ENCODE measurements at places on chromosomes 6 and 20.

- no peak for DNase-seq
Measured at GRCh38 chr20:646107-646867, 6.7 kb downstream of the SRXN1 start.

DNA sequence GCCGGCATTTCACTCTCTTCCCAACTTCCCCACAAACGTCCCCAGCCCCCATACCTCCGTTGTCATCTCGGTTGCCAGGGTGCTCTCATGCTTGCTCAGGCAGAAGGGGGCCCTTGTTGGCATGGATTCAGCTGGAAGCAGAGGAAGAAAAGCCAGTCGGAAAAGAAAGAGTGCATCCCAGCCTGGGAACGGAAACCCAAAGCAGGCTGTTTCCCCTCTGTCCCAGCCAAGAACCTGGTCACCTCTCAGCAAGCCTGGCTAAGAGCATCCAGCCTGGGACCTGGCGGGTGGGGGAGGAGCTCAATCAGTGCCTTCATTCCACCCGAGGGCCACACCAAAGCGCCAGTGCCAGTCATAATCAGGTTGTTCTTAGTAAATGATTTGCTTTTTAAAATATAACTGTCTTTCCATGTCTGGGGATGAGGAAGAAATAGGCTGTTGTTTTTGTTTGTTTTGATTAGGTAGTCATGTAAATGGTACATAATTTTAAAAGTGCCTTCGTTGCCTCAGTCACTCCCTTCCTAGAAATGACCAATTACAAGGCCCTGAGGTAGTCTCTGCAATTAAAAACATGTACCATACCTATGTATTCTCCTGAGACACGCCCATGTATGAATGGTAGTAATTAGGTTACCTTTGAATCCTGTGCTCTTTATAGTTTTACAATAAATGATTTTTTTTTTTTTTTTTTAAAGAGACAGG, 21.1 kb downstream of the CHMP4B start:
- DNase-seq = no peak

DNA sequence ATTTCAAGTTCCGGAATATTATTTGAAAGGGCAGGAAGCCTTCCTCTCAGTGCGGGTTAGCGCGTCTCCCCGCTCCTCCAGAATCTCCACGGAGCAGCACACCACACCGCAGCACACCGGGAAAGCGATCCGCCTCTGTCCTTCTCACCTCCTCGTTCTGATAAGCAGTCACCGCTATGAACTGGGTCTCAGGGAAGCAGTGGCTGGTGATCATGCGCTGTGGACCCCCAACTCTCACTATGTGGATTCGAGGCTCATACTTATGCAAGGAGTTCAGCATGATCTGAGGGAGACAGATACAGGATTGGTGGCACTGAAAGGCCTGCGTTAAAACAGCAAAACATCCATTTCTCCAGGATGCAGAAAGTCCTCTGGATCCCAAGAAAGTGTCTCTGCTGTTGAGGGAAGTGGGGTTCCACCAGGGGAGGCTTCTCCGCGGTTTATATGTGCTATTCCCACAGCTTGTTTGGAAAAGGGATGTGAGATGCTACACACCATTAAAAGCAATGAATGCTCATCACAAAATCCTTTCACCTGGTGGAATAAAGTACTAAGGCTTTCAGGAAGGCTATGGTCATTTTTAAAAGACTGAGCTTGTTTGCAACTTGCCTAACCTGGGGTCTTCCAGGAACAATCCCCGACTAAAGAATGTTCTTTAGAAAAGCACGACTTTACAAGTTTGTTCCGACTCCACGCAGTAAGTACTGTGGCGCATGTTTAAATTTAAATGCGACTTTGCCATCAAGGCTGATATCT, 1.9 kb downstream of the TBXT start:
- no peak for DNase-seq

- DNase-seq = no peak
Measured at GRCh38 chr6:134819236-134819635, 130.7 kb downstream of the ALDH8A1 start.

DNA sequence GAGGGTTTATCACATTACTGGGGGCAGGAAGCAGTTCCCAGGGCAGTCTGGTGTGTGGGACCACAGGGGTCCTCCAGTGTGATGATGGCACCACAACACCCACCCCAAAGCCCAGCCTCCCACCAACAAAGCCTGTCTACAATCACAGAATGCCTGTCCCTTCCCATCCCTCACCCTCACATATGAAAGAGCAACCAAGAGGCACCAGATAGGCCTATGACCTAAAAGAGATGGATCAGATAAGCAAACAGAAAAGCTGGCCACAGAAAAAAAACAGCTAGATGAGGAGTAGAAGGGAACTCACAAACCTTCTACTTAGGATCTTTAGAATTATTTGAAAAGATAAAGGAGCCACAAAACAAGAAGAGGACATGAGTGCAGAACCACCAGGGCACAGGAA, 54.3 kb downstream of the SERAC1 start:
- DNase-seq = no peak

DNA sequence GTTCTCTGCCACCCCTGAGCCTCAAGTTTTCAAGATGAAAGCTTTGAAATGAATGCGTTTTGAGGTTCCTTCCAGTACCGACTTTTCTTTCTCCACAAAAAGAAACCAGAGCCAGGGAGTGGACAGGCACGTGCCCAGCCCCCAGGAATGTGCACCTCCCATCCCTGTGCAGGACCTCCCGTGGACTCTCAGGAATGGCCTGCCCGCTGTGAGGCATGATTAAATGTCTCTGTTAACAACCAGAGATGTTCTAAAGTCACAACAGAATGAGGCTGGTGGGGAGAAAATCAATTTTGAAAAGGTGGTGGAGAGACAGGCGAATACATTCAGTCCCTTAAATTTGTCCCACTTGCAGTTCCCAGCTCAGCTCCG, 1.5 kb downstream of the TGM3 start:
- DNase-seq = no peak

DNA sequence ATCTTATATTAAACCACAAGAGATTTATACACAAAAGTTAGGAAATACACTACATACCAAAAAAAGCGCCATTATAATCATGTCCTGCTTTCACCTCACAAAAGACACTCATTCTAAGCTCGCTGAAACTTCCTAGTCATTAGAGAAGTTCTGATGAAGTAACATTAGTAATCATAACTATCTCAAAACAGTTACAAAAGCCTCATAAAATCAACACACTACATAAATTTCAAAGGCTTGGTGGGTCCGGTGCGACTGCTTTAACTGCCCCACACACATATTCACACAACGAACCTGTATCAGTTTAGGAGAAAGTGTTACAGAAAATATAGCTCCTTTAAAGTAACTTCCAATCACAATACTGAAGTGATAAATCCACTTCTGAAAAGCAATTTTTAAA, 1.9 kb downstream of the PHIP start:
- peak; percentile 56 for DNase-seq

- DNase-seq = no peak
Measured at GRCh38 chr6:2979819-2980464, 8.6 kb upstream of the SERPINB6 start.

GRCh38 chr6:112592159-112592558, 245.0 kb downstream of the RFPL4B start:
- DNase-seq = no peak

DNA sequence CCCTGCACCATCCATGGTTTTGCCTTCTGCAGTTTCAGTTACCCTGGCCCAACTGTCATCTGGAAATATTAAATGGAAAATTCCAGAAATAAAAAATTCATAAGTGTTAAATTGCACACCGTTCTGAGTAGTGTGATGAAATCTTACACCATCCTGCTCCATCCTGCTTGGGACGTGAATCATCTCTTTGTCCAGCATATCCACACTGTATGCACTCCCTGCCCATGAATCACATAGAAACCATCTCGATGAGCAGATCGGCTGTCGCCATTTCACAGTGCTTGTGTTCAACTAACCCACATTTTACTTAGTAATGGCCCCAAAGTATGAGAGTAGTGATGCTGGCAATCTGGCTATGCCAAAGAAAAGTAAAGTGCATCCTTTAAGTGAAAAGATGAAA, 105.9 kb upstream of the ID4 start:
- DNase-seq = no peak

DNA sequence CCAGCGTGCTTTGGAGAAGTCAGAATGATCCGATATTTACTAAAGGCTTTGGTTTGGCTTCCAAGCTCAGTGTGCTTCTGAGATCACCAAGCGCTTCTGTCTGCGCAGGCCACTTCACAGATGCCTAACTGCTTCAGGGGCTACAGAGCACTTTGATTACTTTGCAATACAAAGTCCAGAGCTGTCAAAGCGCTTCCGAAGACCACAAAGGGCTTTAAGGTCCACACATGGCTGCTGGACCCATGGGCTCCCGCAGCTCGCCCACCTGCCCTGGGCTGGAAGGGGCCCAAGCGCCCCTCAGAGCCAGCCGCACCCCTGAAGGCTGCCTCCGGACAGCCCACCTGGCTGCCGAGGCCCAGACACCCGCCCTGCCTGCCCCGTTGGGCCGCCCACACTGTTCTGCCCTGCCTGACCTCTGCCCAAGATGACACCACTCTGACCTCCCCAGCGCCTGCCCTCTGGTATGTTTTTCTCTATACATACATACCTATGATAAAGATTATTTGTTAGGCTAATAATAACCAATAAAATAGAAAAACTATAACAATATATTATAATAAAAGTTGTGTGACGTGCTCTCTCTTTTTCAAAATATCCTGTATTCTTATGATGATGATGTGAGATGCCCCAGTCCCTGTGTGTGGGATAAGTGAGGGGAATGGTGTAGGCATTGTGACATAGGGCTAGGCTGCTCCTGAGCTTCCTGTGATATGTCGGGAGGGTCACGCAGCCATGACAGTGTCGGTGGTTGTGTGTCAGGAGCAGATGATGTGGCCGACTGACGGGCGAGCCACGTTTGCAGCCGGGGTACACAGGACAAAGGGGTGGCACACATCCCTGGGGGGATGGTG, 22.6 kb downstream of the DYNLT1 start:
- no peak for DNase-seq

GRCh38 chr6:119986934-119987549, 637.5 kb upstream of the MAN1A1 start:
- no peak for DNase-seq

GRCh38 chr6:64123761-64124633, 488.4 kb downstream of the PHF3 start:
- no peak for DNase-seq

GRCh38 chr6:18019539-18020534, 32.4 kb upstream of the KIF13A start:
- no peak for DNase-seq

DNA sequence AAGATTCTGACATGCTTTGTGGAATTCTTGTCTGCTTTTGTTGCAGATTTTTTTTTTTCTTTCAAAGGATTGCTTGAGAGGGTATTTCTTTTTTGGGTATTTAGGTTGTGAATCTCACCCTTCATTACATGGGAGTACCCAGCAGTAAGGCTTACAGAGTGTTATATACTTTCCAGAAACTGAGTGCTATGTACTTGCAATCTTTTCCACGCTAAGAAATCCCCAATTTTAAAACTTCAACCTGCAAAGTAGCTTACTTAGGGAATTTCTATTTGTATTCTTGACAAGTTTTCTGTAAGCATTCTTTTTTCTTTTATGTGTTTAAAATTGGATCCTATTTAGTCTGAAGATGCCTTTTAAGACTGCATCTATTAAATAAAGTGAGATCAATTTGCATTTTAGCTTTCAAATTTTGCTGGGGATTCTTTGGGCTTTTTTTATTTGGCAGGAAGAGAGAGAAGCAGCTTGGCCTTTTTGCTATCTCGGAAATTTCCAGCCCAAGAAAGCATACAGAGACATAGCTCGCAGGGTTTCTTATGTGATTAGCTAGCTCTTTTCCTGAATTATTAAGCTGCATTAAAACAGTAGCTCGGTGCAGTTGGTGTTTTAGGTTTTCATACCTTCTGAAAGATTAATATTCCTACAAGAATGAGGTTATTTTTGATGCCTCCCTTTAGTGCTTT, 42.6 kb downstream of the KCNS1 start:
- no peak for DNase-seq

DNA sequence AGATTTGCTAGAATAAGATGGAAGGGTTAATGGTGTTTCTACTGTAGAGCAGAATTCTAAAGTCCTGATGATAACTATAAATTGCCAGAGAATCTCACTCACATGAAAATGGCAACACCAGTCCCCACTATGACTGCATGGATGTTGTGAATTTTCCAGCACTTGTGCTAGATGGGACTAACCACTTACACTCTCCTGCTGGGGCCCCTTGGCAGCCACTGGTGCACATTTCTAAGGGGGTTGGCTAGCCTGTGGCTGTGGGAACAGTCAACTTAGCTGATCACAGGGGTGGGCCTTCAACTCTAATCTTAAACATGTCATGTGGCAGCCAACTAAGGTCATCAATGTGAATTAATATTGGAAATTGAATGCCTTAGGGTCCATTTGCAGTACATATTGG, 271.2 kb downstream of the PHACTR1 start:
- no peak for DNase-seq

DNA sequence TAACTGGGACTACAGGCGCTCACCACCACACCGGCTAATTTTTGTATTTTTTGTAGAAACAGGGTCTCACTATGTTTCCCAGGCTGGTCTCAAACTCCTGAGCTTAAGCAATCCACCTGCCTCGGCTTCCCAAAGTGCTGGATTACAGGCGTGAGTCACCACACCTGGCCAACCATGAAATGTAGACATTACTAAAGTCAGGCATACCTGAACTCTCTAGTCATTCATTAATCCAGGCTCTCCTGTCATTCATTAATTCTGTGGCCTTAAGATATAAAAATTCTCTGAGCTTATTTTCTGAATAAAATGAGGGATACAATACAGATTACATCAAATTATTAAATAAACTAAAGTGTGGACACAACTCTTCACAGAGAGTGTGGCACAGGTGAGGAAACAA, 159.7 kb downstream of the GMDS start:
- no peak for DNase-seq

- DNase-seq = no peak
Measured at GRCh38 chr6:80129485-80129884, 23.0 kb downstream of the BCKDHB start.

GRCh38 chr6:144033816-144034735, 26.0 kb upstream of the PLAGL1 start:
- DNase-seq = no peak

DNA sequence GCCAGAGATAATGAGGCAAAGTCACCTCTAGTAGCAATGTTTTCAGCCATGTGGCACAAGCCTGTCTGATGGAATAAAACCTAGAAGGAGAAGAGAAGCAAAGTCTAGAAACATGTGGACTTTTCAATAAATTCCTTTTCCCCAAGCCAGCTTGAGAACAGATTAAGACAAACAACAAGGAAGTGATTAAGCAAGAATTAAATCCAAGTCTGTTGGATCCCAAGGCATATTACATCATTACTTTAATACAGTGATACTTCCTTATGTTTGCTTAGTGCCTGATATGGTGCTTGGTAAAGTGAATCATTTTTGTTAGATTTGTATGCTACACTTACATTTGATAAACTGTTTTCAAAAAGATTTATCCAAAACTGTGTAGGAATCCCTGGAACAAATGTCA, 260.3 kb upstream of the FAM83B start:
- DNase-seq = no peak

DNA sequence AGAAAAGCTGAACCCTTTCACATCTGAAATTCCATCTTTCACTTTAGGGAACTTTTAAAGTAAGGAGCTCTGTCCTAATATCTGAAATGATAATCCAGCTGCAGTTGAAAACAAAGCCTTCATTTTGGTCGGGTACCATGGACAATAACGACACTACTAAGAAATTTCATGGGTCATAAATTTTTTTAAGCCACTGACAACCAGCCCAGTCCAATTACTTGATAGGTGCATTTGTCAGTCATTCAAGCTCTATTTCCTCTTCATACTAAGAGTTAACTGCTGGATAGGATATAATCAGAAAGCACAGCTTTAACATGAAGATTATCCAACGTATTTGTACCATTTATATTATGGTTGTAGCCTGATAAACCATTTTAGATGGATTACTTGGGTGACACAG, 52.5 kb downstream of the MMUT start:
- DNase-seq = no peak

GRCh38 chr6:131062241-131063027, 611 bp downstream of the EPB41L2 start:
- no peak for DNase-seq
